ENCODE measurements at places on chromosomes 6 and 20.

DNA sequence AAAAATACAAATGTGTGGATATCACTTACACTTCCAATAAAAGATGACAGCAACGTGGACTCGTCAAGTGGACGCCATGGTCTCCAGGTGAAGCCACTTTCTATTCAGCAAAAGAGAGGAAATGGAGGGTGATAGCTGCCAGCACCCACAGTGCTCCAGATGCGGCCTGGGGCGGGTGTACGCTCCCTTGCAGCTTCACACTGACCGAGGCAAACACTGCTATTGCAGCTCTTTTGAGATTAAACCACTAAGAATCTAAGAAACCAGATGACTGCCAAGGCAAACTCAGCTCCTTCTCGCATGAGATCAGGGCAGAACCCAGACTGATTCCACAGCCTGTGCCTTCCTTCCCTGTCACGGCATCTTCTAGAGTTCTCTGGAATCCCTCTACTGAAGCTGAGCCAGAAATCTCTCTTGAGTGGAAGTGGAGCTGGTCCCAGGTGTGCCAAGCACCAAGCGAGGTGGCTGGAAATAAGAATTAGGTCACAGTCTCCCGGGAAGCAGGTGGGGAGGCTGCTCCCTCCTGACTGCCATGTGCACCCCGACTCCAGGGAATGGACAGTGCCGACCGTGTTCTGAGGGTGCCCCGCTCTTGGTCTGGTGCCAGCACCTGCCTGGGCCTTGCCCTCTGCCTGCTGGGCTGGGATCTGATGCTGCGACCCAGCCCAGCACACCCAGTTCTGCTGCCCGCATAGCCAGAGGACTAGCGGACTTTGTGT is 90.1 kb upstream of the AFDN start:
- no peak for DNase-seq

DNA sequence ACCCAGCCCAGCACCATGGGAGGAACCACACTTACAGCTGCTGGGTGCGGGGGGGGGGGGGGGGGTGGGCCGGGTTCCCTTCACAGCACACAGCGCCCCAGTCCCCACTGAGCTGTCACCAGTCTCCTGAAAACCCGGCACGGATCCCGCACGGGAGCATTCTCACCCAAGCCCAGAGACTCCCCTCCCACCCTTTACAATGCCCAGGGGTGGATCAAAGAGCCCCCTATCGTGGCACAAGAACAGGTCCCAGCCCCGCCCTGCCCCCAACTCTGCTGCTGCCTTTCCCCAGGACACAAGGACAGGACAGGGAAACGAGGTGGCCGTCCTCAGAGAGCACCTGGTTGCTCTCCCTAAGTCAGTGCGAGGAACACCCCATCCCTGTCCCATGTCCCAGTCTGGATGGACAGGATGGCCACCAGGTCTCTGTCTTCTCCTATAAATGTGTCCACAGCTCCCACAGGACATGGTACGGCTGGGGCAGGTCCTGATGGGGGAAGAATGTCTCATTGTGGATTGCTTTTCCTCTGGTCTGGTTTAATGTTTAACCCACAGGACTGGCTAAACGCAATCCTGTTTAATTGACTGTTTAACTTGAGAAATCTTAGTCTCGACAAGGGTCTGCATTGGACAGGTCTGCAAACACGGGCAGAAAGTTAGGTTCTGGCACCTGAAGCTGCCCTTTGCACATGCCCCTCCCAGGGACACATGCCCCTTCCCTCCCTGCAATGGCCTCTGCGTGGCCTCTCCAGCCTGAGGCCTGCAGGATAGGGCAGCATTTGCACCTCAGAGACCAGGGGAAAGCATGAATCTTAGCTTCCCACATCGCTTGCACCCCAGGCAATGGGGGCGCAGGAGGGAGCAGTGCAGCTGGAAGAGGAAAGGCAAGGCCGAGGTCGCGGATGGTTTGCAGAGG is 45.3 kb downstream of the DACT2 start:
- DNase-seq = no peak

DNA sequence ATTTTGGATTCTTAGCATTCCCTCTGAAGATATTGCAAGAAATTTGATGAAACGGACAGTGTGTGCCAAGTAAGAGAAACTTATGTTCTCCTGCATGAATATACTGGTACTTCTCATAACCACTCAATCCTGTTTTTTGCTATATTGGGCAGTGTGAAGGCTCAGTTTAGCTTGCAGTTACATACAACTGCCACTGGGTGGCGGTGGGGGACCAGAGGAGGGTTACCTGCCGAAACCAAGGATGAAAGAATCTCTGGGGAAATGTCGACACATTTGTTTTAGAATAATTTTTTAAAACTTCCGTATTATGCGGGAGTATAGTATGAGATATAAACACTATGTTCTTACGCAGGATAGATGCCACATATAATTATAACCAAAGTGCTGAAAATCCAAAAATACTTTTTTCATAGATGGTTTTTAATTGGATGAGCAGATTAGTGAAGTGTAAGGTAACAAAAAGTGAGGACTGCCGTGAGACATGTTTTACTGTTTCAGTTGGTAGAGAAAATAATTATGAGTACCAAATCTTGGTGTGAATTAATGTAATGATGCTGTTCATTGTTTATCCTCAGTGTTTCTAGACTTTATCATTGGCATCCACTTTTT is 9.7 kb downstream of the TRMT11 start:
- peak; percentile 41 for DNase-seq

DNA sequence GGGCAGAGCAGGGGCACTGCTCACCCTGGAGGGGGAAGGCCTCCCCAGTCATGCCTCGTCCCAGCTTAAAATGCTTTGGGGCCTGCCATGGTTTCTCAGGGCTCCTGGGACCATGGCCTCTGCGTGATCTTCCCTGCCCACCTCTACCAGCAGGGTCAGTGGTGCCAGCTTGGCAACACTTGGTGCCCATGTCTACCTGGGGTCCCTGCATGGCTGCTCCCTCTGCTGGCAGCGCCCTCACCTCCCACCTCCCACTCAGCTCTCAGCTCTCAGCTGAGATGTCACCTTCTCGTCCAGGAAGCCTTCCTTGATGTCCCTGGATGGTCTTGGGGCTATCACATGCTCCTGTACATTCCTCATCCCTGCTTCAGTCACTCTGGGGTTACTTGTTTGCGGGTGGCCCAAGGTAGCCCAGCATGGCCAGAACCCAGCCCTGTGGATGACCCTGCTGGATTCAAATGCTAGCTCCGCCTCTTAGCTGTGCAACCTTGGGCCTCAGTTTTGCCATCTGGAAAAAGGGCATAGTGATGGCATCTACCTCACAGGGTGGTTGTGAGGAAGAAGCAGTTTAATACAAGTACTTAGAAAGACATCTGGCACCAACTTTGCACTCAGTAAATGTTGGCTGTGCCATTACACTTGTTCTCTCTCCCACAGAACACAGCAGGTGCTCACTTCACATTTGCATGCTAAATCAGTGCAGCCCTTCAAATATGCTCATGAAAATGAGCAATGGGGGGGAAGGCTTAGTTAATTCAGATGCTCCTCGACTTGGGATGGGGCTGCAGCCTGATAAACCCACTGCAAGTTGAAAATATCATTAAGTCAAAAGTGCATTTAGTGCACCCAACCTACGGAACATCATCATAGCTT is 53.5 kb upstream of the PTPN1 start:
- DNase-seq = no peak

DNA sequence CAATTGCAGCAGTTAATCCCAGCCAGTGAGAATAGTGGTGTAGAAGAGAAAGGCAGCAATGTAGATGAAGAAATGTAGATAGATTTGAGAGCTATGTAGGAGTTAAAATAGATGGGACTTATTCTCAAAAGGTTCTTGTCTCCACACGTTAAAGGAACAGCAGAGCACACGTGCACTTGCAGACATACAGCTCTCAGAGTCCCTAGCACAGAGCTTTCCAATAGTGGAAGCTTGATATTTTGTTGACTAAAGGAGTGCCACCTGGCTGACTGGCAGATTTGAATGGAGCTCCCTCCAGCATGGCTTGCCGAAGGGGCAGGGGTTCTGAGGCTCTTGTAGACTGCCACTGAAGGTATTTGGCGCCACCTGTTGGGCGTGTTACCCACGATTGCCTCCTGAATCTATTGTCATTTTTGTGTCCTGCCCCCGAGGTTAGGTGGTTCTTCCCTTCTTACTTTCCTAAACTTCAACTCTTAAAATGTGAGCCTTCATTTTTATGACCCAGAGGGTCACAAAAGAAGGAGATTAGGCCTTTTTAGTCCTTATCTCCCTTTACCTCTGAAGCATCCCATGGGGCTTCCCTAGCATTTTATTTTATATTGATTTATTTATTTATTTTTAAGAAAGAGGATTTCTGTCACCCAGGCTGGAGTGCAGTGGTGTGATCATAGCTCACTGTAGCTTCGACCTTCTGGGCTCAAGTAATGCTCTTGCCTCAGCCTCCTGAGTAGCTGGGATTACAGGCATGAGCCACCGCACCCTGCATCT is 16.4 kb downstream of the BRD2 start:
- DNase-seq = peak; percentile 74

- DNase-seq = no peak
Observed at GRCh38 chr6:4359108-4359730, 223.8 kb upstream of the ECI2 start.

DNA sequence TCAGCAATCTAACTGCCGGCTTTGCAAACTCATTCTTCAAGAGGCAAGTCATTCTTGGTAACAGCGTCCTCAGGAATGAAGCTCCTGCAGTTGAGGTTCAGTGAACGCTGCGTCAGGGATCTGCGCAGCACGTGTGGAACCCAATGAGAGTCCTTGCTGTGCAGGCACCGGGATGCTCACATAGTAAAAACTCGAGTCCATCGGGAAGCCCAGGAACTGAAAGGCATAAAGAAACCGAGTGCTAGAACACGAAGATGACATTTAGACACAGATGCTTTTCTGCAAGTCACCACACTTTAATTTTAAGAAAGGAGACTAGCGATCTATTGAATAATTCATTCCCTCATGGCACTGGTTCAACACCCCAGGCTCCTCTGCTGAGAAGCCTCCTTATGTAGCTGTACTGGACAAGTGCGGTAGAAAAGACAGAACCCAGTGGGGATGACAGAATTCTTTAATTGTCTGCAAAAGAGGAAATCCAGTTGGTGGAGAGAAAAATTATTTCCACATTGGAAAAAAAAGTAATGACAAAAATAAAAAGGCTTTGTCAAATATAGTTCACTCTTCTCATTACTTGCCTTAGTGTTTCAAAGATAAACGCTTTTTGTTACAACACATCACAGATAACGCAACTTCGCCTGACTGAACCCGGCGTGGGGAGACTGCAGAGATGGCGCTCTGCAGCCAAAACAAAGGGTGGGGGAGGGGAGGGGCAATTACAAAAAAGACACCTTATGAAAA is 1.9 kb upstream of the AFDN start:
- no peak for DNase-seq

- peak; percentile 3 for DNase-seq
Observed at GRCh38 chr6:39792540-39793450, 619 bp downstream of the DAAM2 start.

DNA sequence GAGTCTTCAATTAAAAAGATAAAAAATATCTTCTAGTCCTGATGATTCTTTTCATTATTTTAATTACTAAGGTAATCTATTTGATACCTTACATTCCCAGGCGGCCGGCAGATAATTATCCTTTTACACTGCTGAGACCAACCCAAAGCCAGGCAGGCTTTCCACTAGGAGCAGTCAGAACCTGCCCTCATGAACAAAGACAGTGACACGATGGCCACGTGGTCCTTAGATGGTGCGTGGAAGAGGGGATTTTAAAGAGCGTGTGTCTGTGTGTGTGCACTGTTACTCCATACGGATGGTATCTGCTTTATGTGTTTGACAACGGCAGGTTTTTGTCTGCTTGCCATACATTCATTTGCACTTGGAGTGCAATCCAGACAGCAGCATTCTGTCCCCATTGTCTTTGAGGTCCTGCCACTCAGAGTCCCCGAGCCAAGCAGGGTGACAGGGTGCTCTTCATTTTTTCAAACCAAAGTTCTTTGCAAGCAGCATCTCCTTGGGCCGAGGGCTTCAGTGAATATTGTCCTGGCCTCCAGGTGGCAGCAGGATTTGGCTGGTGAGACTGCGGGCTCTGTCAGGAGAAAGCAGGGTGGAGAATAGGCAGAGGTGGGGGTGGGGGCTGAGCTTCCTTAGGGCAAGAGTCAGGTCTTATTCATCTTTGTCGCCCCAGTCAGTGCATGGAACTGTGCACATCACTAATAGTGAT is 260.5 kb downstream of the NRN1 start:
- no peak for DNase-seq

DNA sequence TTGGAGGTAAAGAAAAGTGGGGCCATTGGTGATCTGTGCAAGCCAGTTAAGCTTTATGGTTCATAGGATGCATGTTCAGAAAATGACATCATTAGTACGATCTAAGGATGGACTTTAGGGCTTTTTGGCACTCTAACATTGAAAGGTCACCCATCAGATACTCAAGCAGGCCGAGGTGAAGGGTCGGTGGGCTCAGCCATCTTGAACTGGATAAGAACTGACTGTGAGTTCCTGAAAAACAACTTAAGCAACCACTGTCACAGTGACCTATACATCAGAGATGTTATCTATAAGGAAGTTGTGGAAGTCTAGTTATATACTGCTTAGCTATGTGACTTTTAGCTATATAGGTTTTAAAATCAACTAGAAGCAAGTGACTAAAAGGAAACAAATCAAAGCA is 13.0 kb upstream of the ITCH start:
- DNase-seq = no peak
